ENCODE measurements at places on chromosomes 12 and 14.

- H3K4me1 ChIP-seq, result no peaks in the 10 kb centered on the region
- H3K36me3 ChIP-seq, result no peaks in the 10 kb centered on the region
- H3K4me3 ChIP-seq, result no peak overlapping the region
These were observed 703.0 kb upstream of the LRFN5 start for GRCh38 chr14:40903709-40904108.

DNA sequence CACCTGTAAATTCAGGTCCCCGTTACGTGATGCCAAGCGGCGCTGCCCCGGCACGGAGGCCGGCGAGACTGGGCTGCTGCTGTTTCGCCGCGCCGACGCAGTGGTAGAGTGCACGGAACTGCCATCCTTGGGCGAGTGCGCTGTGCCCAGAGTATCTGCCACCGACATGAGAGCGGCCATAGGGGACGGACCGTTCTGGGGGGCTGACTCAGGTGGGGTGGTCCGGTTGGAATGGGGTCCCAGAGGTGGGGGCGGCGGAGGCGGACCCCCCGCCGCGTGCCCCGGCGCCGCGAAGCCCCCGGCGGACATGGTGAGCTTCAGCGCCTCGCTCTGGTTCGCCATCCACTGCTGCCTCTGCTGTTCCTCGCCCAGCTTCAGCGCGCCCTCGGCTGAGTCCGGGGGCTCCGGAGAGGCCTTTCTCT is 2.8 kb downstream of the IRF2BPL start:
- DNase-seq, result no peak
- peak overlapping the region; percentile 93 for H3K27ac ChIP-seq
- peaks cover 38% of the 10 kb centered on the region for H3K4me1 ChIP-seq
- peak overlapping the region; percentile 78 for H3K4me3 ChIP-seq
- H3K27me3 ChIP-seq, result no peaks in the 10 kb centered on the region
- peaks cover 2% of the 10 kb centered on the region for H3K36me3 ChIP-seq

- no peaks in the 10 kb centered on the region for H3K36me3 ChIP-seq
- H3K4me3 ChIP-seq, result no peak overlapping the region
- H3K27ac ChIP-seq, result no peak overlapping the region
- no peaks in the 10 kb centered on the region for H3K27me3 ChIP-seq
These were observed 56.7 kb upstream of the LRFN5 start for GRCh38 chr14:41549821-41550607.

DNA sequence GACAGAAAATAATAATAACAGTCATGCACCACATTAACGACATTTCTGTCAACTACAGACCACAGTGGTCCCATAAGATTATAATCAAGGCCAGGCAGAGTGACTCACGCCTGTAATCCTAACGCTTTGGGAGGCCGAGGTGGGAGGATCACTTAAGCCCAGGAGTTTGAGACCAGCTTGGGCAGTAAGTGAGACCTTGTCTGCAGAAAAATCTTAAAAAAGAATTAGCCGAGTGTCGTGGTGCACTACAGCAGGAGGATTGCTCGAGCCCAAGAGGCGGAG is 8.6 kb downstream of the NAB2 start:
- H3K36me3 ChIP-seq, result peaks cover 24% of the 10 kb centered on the region
- H3K4me3 ChIP-seq, result no peak overlapping the region
- H3K27ac ChIP-seq, result no peak overlapping the region
- no peak for DNase-seq

DNA sequence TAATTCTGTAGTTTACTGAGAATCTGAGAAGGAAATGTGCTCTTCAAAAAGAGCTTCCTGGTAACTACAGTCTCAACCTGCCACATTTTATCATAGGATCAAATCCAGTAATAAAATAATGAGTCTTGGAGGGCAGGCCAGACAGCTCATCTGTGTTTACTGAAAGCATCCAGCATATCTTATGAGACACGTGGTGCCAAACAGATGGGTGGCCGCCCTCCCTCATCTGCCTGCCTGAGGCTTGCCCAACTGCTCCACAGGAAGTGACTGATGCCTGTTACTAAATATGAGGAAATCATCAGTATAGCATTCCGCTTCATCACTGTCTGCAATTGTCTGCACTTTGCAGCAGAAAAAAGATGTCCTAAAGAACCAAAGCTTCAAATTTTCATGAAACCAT is 13.5 kb downstream of the DHRS7 start:
- H3K4me1 ChIP-seq, result peaks cover 16% of the 10 kb centered on the region
- peaks cover 19% of the 10 kb centered on the region for H3K36me3 ChIP-seq
- peak overlapping the region; percentile 84 for H3K27ac ChIP-seq

DNA sequence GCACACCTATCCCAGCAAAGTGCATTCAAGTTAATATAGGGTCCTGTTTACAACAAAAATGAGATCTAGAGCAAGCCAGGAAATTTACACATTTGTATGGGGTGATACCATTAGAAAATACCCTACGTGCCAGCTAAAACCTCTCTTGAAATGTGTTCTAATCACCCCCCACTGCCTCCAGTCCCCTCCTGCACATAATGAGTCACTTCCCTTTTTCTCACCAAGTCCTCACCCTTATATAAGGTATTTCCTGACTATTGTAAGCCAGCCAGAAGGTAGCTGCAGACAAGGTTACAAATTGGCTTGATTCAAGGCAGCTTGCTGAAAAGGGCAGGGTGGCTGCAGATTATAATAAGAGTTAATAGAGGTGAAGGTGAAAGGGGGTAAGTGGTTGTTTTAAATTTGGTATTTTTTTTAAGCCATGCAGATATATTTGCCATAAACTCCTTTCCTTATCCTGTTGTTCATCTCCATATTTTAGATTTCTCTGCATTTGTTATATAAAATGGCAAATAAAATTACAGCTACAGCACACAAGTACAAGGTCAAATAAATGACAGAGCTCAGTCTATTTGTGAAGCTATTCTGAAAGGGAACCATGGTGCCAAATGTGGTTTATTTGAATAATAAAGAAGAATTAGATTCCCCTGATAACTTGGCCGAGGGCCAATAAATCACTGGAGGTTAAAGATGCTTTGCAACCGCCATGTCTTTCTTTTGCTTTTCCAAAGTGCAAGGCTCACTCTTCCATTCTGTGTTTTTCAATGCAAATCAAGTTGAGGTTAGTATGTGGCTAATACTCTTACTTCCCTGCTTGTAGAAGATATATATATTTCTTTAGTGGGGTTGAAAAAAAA is 385.9 kb downstream of the EGLN3 start:
- DNase-seq, result peak; percentile 30
- no peaks in the 10 kb centered on the region for H3K27me3 ChIP-seq
- peak overlapping the region; percentile 11 for H3K4me3 ChIP-seq
- H3K36me3 ChIP-seq, result no peaks in the 10 kb centered on the region
- peak overlapping the region; percentile 67 for H3K27ac ChIP-seq

GRCh38 chr12:98868076-98868475 is 223.0 kb downstream of the APAF1 start:
- H3K4me1 ChIP-seq, result no peaks in the 10 kb centered on the region
- H3K27me3 ChIP-seq, result no peaks in the 10 kb centered on the region
- DNase-seq, result no peak

GRCh38 chr12:66304296-66304900 is 2.1 kb downstream of the HELB start:
- H3K4me1 ChIP-seq, result no peaks in the 10 kb centered on the region
- no peak overlapping the region for H3K4me3 ChIP-seq
- H3K27me3 ChIP-seq, result peaks cover 6% of the 10 kb centered on the region
- no peaks in the 10 kb centered on the region for H3K36me3 ChIP-seq
- no peak overlapping the region for H3K27ac ChIP-seq
- no peak for DNase-seq

GRCh38 chr12:109763201-109763841 is 49.7 kb downstream of the FAM222A start:
- DNase-seq, result peak; percentile 54
- no peaks in the 10 kb centered on the region for H3K27me3 ChIP-seq
- H3K4me1 ChIP-seq, result no peaks in the 10 kb centered on the region

GRCh38 chr12:11653215-11653753 is 3.8 kb downstream of the ETV6 start:
- no peaks in the 10 kb centered on the region for H3K27me3 ChIP-seq
- DNase-seq, result no peak
- no peak overlapping the region for H3K4me3 ChIP-seq
- H3K36me3 ChIP-seq, result no peaks in the 10 kb centered on the region
- no peak overlapping the region for H3K27ac ChIP-seq

GRCh38 chr14:63286071-63286470 is 32.7 kb downstream of the GPHB5 start:
- DNase-seq, result no peak
- H3K4me3 ChIP-seq, result no peak overlapping the region
- no peak overlapping the region for H3K27ac ChIP-seq

DNA sequence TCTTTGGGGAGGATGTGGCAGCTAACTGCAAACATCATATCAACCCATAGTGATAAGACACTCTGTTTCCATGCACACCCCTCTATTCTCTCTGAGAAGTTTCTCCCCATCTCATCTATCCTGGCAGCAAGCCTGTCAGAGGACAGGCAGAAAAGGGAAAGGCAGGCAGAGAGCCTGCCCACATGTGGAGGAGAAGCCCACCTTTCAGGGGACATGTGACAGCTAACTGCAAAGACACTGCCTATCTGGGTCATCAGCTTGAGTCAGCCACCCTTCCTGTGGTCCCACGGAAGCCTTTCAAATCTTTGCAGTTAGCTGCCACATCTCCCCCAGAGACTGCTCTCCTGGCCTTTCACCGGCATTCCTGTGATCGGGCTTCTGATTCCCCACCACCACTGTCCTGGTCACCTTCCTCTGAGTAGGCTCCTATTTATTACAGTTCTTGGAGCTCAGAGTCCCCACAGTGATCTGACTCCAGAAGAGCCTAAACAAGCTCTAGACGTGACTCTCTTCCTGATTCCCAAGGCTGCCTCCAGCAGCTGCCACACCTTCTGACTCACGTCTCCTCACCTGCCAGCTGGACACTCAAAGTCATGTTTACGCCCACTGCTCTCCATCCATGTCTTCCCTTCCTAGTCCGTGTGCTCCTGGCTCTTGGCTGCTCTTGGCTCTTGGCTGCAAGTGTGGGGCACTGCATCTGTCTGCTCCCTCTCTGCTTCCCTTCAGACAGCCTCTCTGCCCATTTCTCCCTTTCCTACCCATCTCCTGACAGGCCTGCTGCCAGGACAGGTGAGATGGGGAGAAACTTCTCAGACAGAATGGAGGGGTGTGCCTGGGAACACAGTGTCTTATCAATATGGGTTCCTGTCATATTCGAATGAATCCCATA is 7.5 kb upstream of the KRT1 start:
- DNase-seq, result peak; percentile 23
- H3K4me3 ChIP-seq, result no peak overlapping the region
- H3K27ac ChIP-seq, result no peak overlapping the region
- H3K4me1 ChIP-seq, result peaks cover 15% of the 10 kb centered on the region

DNA sequence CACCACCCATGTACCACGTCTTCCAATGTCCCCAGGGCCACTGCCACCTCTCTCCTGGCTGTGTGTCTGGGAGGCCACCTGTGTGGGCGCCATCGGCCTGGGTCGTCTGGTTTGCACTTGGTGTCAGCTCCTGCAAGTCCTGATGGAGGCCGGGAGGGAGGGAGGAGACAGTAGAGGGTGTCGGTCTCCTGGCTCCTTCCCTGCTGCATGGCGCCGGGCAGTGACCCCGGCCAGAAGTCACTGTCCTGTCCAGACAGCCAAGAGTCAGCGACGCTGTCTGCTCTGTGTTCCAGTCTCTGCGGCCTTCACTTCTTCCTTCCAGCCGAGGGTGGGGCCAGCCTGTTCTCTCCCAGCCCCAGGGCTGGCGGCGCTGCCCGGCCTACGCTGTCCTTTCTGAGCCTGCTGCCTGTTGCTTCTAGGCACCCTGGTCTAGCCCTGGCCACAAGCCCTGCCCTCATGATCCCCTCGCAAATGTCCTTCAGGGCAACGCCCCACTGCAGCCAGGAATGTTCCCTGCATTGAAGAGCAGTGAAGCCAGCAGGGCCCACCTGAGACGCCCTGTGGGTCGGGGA is 13.0 kb upstream of the LBHD2 start:
- H3K27me3 ChIP-seq, result no peaks in the 10 kb centered on the region
- no peak overlapping the region for H3K27ac ChIP-seq

GRCh38 chr14:96224480-96225096 is 19.9 kb downstream of the BDKRB2 start:
- no peaks in the 10 kb centered on the region for H3K27me3 ChIP-seq
- H3K4me3 ChIP-seq, result peak overlapping the region; percentile 38
- H3K27ac ChIP-seq, result peak overlapping the region; percentile 75
- peaks cover 35% of the 10 kb centered on the region for H3K4me1 ChIP-seq

GRCh38 chr14:70094631-70095030 is 94.1 kb downstream of the SLC8A3 start:
- H3K36me3 ChIP-seq, result no peaks in the 10 kb centered on the region
- H3K4me1 ChIP-seq, result no peaks in the 10 kb centered on the region
- peaks cover 22% of the 10 kb centered on the region for H3K27me3 ChIP-seq
- H3K4me3 ChIP-seq, result no peak overlapping the region
- DNase-seq, result no peak
